ENCODE measurements at places on chromosomes 3 and 15. TPM values are rescaled to one million over a fixed set of nuclear protein-coding genes. Genes with fewer than 3 reads are reported as not detected.

- no peak for DNase-seq
These were observed 49.4 kb downstream of the KLF15 start for GRCh38 chr3:126307591-126308393.

DNA sequence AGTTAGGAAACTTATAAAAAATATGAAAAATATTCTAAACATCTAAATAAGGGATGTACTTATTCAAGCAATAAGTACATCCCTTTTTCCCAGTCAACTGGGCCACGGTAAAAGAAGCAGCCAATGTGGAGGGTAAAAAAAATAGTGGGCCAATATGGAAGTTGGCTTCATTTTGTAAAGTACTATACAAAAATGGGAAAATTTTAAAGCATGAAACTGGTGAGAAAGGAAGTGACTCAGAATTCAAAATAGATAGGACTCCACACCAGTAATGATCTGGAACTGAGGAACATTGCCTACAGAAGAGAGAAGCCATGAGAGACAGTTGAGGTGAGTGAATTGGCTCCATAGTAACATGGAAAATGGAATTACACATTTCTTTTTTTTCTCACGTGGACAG is 108.9 kb downstream of the FNDC3B start:
- DNase-seq: no peak

SAMD7 gene
- total RNA-seq: not detected

DNA sequence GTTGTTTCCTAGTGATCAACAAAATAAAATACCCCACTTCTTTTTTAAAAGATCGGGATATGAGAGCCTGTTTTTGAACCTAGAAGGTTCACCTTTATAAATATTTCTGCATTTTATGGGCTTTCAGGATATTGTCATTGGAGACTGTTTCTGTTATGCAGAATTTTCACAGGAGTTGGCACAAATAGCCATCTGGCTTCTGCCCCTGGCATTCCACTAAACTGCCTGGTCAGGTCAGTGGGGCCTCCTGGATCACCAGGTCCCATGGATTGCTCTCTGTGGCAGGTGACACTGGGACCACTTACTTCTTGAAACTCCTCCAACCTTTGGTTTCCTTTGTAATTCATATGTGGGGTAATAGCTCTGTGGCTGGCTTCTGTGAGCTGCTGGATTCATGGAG is 25.5 kb upstream of the POLR2M start:
- DNase-seq: no peak

- DNase-seq: no peak
These were observed 79.9 kb downstream of the IGF1R start for GRCh38 chr15:98728082-98728810.

DNA sequence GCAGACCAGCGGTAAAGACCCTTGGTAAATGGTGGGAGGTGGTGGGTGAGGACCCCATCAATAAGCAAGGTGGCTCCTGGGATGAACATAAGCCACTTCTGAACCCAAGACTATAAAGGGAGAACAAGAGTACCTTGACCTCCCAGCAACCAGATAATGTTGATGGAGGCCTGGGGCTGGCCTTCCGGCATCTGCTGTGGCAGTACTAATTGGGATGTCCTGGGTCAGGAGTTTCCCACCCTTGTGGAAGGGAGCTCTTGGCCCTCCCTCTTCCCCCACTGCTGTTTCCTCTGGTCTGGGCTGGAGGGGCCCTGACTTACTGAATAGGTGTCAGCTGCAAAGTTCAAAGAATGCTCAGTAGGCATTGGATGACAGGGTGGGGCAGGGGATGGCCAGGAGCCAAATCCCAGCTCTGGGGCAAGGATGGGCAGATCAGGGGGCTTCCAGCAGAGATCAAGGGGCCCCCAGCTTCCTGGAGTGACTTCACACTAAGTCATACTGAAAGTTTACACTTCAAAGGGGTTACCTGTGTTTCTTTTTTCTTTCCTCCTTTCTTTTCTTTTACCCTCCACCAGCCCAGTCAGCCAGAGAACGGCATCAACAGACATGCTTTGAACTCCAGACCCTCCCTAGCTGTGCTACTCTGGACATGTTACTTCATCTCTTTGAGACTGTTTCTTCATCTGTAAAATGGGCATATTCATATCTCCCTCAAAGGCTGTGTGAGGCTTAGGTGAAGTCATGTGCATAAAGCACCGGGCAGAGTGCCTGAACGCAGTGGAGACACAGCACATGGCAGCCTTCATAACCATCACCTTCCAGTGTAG is 1.5 kb downstream of the RBP1 start:
- no peak for DNase-seq

SV2B gene
- total RNA-seq: 0.46 TPM

ST8SIA2 gene
- total RNA-seq: 3.2 TPM

CFAP161 gene
- total RNA-seq: not detected

WNT7A gene
- not detected for total RNA-seq

DNA sequence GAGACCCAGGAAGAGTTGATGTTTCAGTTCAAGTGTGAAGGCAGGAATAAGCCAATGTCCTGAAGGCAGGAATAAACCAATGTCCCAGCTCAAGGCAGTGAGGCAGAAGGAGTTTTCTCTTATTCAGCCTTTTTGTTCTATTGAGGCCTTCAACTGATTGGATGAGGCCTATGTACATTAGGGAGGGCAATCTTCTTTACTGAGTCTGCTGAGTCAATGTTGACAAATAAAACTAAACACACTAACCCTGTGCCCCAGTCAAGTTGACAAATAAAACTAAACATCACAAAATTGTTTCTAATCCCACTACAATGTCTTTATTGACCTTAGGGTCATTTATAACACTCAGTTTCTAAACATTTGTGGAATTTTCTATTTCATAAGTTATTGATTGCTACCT is 100.0 kb downstream of the CACNA2D3 start:
- DNase-seq: no peak

All from H1 (cell line).